ENCODE measurements at places on chromosomes 12 and 14.

- no peak for DNase-seq
Measured at GRCh38 chr14:88588081-88588480, 25.2 kb downstream of the ZC3H14 start.

DNA sequence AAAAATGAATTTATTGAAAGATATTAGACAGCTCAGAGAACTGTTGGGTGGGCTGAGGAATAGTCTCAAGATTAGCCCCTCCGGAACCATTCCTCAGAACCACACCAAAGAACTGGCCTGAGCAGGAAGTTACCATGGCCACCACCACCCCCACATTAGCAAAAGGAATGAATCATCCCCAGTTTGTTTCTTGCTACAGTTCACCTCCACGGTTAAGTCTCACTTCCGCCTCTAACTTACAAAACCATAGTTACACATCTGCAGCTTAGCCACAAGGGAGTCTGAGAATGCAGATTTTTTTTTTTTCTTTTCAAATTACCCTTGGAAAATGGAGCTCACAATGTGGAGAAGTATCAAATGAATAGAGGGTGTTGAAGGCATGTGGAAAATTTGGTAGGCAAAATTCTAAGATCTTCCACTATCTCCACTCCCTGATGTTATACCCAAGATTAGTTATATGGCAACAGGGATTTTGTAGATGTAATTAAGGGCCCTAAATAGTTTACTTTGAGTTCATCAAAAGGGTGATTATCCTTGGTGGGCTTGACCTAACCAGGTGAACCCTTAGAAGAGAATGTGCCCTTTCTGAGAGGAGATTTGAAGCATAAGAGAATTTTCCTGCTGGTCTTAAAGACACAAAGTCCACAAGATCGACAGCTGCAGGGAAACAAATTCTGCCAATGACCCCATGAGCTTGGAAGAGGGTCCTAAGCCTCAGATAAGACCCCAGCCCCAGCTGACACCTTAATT, 129.8 kb upstream of the KRR1 start:
- peak; percentile 21 for DNase-seq

- no peak for DNase-seq
Measured at GRCh38 chr14:95055318-95055717, 102.0 kb downstream of the DICER1 start.

DNA sequence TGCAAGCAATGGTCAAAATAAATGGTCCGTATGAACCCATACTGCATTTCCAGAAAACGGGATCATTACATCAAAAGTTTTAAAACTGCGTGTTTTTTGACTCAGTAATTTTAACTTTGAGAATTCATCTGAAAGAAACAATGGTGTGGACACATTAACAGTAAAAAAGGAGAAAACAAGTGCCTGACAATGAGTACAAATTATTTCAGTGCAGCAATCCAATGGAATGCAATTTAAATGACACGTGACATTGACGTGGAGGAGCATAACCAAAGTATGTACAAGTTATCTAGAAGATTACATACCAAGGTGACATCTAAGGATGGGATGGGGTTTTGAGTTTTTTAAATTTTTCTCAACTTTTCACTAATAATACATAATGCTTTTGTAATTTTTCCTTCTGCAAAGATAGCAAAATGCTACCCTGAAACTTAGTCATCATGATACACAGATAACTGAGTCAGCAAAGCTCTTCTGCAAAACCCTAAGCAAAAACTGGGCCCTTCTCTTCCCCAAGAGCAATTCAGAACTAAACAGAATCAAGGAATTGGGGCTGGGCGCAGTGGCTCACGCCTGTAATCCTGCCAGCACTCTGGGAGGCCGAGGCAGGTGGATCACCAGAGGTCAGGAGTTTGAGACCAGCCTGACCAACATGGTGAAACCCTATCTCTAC, 20.4 kb downstream of the HNRNPC start:
- no peak for DNase-seq

DNA sequence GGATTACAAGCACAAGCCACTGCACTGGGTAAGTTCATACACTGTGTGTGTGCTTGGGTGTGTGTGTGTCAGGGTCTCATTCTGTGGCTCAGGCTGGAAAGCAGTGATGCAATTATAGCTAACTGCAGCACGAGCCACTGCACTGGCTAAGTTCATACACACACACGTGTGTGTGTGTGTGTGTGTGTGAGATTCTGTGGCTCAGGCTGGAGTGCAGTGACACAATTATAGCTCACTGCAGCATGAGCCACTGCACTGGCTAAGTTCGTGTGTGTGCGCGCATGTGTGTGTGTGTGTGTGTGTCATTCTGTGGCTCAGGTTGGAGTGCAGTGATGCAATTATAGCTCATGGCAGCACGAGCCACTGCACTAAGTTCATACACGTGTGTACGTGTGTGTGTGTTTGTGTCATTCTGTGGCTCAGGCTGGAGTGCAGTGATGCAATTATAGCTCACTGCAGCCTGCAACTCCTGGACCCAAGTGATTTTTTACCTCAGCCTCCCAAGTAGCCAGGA, 85.4 kb downstream of the HECTD1 start:
- no peak for DNase-seq

- DNase-seq, result no peak
Measured at GRCh38 chr14:104103446-104104075, 18.1 kb downstream of the ASPG start.

GRCh38 chr14:99727096-99727870, 43.2 kb downstream of the CYP46A1 start:
- DNase-seq, result no peak

- no peak for DNase-seq
Measured at GRCh38 chr12:53940443-53941014, 1.9 kb downstream of the HOXC13 start.
